Fibroblast of skin of left quadriceps (primary cell): ENCODE measurements at places on chromosomes 11 and 22.

DNA sequence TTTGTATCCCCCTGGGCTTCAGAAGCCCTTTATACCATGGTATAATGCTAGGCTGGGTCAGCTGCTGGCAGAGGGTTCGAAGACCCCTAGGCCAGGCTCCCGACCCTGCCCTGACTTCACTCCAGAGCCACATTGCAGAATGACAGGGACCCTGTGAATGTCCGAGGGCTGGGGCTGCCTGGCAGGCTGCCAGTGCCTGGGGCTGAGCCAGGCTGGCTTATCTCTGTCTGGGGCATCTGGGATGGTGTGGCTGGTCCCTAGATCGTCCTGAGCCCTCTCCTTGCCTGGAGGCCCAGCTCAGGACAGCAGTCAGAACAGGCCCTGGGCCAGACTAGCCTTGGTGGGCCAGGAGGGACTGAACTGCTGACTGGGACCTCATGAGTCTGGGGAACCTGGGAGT is 3.7 kb downstream of the ZDHHC8 start:
- no peak for DNase-seq

- no peak for DNase-seq
Measured at GRCh38 chr11:127627629-127628457, 627.3 kb upstream of the KIRREL3 start.

GRCh38 chr11:77517753-77518152 is 43.9 kb upstream of the PAK1 start:
- DNase-seq: no peak

- DNase-seq: no peak
Measured at GRCh38 chr11:65131417-65131776, 2.9 kb downstream of the SYVN1 start.

- no peak for DNase-seq
Measured at GRCh38 chr11:70910835-70911234, 341.5 kb downstream of the SHANK2 start.
